Uterus (tissue), 4 donors: ENCODE measurements at places on chromosomes 12 and 14. TPM values are rescaled to one million over a fixed set of nuclear protein-coding genes. Genes with fewer than 3 reads are reported as not detected.
A peak's percentile ranks its signal among the peaks of the same experiment; 100 is the strongest.

GRCh38 chr14:70842851-70843462 lies 33.6 kb upstream of the MAP3K9 start:
- no peaks in the 10 kb centered on the region for H3K27me3 ChIP-seq
- no peak overlapping the region for H3K4me3 ChIP-seq
- no peaks in the 10 kb centered on the region for H3K36me3 ChIP-seq
- no peaks in the 10 kb centered on the region for H3K4me1 ChIP-seq
- H3K27ac ChIP-seq, result no peak overlapping the region

DNAH10 gene
- total RNA-seq, result 0.88 TPM

- peaks cover 62% of the 10 kb centered on the region for H3K27me3 ChIP-seq
- H3K4me1 ChIP-seq, result peaks cover 22% of the 10 kb centered on the region
- H3K36me3 ChIP-seq, result no peaks in the 10 kb centered on the region
- no peak for DNase-seq
These were observed 387 bp upstream of the GSC start for GRCh38 chr14:94770251-94770749.

DNA sequence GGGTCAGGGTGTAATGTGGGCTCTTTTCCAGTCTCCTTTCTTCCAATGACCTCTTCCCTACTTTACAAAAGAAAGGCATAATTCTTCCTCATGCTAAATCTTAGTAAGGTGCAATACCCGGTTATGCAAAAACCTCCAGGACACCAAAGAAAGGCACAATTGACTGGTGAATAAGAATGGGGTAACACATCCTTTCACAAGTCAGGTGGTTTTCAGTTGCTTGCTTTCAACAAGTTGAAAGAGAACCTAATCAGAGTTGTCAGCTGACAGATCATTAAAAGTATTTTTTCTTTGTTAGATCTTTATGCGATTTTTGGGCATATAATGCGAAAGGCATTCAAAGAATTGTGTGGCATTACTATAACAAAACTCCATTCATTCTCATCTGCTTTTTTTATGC lies 1.3 kb upstream of the AEBP2 start:
- H3K4me1 ChIP-seq, result no peaks in the 10 kb centered on the region
- H3K27me3 ChIP-seq, result no peaks in the 10 kb centered on the region
- H3K4me3 ChIP-seq, result no peak overlapping the region
- no peaks in the 10 kb centered on the region for H3K36me3 ChIP-seq
- no peak for DNase-seq

GRCh38 chr12:13981296-13981962 lies at the start of gene GRIN2B:
Gene GRIN2B, minus strand, starts transcription at chr12:13981602. Its CDS starts 115,394 bp downstream, at chr12:13866208.
- peaks cover 11% of the 10 kb centered on the region for H3K4me1 ChIP-seq
- no peak within 1 kb of the TSS for H3K27ac ChIP-seq
- DNase-seq, result no peak
- H3K27me3 ChIP-seq, result peaks cover 40% of the 10 kb centered on the region
- no peak within 1 kb of the TSS for H3K4me3 ChIP-seq

PPP1R36 gene
- total RNA-seq, result 0.70 TPM

DNA sequence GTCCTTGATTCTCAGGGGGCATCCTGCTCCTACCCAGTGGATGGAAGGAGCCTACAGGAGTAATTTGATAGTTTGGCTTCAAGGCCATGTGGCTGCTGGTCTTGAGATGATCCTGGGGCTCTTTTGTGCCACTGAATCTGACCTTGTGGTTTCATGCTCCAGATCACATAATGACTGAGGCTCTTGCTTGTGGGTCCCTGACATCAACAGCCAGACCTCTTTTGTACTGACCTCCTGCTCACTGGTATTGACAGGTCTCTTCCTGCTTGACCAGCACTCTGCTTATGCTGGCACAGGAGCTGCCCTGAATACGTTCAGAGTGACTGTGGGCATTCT lies 23.2 kb upstream of the JPH4 start:
- no peaks in the 10 kb centered on the region for H3K27me3 ChIP-seq
- no peaks in the 10 kb centered on the region for H3K36me3 ChIP-seq
- no peaks in the 10 kb centered on the region for H3K4me1 ChIP-seq
- no peak for DNase-seq

DNA sequence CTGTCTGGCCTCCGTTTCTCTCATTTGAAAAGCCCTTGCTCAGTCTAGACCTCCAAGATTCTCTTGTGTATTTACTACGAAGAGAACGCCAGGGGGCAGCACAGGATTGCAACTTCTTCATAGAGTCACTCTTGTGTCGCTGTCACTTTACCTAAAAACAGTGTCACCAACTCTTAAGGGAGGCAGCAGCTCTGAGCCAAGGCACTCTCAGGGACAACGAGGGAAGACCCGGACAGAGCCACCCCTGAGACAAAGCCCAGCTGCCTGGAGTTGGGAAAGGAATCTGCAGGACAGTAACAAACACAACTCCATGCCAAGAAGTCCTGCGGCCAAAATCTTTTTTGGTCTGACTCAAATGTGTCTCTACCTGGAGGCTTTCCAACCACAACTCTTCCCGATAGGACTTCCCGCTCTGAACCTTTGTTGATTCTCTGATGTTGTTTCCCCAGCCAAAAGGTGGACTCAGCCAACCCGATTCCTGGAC lies 9.6 kb upstream of the RPAP3 start:
- H3K4me1 ChIP-seq, result peaks cover 3% of the 10 kb centered on the region
- peak overlapping the region; percentile 93 for H3K27ac ChIP-seq
- H3K4me3 ChIP-seq, result peak overlapping the region; percentile 20
- H3K27me3 ChIP-seq, result no peaks in the 10 kb centered on the region
- DNase-seq, result peak; percentile 83

PTGER2 gene
- 1.5 TPM for total RNA-seq

CD9 gene
- total RNA-seq, result 275 TPM

- no peak overlapping the region for H3K4me3 ChIP-seq
- no peaks in the 10 kb centered on the region for H3K4me1 ChIP-seq
- H3K36me3 ChIP-seq, result no peaks in the 10 kb centered on the region
- no peaks in the 10 kb centered on the region for H3K27me3 ChIP-seq
These were observed 59.5 kb upstream of the IGF1 start for GRCh38 chr12:102539651-102540553.

TWF1 gene
- total RNA-seq, result 69.4 TPM

DNA sequence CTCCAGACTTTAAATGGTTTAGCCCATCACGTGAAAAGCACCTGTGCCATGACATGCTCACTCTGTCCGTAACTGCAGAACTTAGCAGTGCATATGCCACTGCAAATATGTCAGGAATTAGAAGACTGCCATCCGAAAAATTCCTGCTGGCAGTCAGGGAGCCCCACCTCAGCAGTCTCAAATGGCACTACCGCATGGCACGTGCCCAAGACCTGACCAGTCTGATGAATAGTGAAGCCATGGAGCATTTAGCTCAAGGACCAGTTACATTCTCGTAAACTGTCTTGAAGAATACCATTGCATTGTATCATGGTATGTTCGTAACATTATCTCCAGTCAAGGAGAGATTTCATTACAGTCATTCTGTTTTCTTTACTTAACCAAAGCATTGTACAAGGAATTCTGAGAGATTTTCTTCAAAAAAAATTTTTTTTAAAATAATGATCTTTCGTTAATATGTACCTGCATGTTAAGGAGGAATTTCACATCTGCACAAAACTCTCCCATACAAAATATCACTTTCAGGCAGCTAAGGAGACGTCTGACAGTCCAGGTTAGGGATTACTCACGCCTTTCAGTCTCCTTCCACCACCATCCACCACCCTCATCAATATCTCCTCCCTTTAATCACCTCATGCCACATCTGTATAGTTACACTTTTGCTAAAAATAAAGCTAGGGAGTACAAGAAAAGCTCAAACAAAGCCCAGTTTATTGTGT lies 138.5 kb downstream of the ANO2 start:
- H3K27ac ChIP-seq, result no peak overlapping the region
- no peaks in the 10 kb centered on the region for H3K4me1 ChIP-seq
- H3K36me3 ChIP-seq, result no peaks in the 10 kb centered on the region
- no peak for DNase-seq

DNA sequence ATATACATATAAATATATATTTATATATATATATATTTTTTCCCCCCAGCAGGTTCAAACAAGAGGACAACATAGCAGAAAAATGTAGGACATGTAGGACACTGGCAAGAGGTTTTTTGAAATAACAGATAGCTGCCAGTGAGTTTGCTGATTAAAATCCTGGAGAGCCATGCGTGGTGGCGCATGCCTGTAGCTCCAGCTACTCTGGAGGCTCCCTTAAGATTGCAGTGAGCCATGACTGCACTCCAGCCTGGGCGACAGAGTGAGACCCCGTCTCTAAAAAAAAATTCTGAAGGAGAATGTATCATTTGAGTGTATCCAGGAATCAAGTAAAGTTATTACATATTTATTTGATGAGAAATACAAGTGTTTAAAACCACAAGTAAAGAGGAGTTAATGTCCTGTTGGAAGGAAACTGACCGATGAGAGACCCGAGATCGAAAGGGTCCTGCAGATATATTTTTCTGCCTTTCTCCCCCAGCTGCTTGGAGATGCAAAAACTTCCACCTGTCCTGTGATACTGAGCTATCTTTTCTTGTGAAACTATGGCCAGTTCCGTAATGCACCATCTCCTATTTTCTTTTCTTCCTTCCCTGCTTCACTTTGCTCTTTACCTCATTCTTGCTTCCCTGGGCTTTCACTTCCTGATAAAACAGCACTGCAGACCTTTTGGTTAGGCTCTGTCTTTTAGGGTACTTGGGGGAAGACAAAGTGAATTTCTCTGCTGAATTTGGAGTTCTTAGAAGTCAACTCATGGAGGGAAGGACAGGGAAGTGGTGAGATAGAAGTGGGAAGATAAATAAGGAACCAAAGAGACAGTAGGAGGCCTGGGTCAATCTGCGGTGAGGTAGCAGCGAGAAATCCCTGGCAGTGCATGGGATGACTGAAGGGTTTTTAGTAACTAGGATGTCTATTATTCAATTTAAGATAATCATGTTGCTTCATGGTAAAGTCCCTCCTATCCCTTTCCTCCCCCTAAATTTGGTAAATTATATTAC lies 41.2 kb upstream of the SLC2A13 start:
- no peak for DNase-seq
- H3K27ac ChIP-seq, result no peak overlapping the region
- H3K27me3 ChIP-seq, result no peaks in the 10 kb centered on the region
- no peaks in the 10 kb centered on the region for H3K4me1 ChIP-seq

GRCh38 chr12:91722072-91722471 lies 423.6 kb downstream of the BTG1 start:
- no peaks in the 10 kb centered on the region for H3K27me3 ChIP-seq
- no peaks in the 10 kb centered on the region for H3K36me3 ChIP-seq
- H3K4me1 ChIP-seq, result no peaks in the 10 kb centered on the region
- DNase-seq, result no peak
- H3K27ac ChIP-seq, result no peak overlapping the region

GPD1 gene
- total RNA-seq, result not detected

DNA sequence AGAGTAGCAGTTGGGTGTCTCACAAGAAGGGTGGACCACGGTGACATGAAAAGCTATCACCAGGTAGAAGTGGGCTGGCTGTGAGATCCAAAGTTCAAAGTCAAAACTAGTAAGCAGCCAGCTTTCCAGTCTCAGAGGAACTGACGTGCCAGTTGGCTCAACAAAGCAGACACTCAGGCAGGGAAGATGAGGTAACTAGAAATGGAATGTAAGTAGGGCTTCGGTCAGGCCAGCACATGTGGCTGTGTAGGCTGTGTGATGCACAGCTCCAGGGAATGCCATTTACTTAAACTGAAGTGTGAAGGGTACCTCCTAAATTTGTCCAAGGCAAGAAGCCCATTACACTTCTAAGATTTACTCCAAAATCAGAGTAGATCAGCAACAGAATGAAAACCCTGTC lies 43.6 kb downstream of the PTPRR start:
- H3K36me3 ChIP-seq, result no peaks in the 10 kb centered on the region
- H3K4me3 ChIP-seq, result no peak overlapping the region
- no peak overlapping the region for H3K27ac ChIP-seq
- no peak for DNase-seq
- no peaks in the 10 kb centered on the region for H3K27me3 ChIP-seq

GRCh38 chr12:124927201-124928094 lies 13.0 kb upstream of the UBC start:
- H3K36me3 ChIP-seq, result no peaks in the 10 kb centered on the region
- H3K4me1 ChIP-seq, result no peaks in the 10 kb centered on the region
- H3K27me3 ChIP-seq, result no peaks in the 10 kb centered on the region
- peak overlapping the region; percentile 48 for H3K4me3 ChIP-seq
